ENCODE measurements at places on chromosomes 2 and 18.

DNA sequence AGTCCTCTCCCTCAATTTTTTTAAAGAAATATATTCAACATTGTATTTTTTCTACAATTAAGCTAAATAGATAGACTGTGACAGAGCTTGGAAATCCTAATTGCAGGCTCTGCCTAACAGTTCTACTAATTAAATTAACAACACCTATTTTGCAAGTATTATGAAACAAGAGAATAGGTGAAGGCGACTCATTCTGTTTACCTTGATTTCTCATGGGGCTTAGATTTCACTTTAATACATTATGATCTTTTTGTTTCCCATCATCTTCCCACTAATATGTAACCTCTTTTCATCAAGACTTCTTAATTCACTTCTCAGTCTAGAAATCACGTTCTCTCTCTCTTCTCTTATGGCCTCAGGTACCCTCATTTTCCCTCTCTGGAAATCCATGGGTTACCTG lies 42.7 kb upstream of the TANK start:
- no peak for DNase-seq

- DNase-seq = no peak
These were observed 24.0 kb downstream of the MYO7B start for GRCh38 chr2:127559454-127559853.

GRCh38 chr2:78676921-78677696 lies 348.4 kb upstream of the REG3G start:
- DNase-seq = no peak

GRCh38 chr18:37962316-37962966 lies 396.8 kb upstream of the CELF4 start:
- no peak for DNase-seq

DNA sequence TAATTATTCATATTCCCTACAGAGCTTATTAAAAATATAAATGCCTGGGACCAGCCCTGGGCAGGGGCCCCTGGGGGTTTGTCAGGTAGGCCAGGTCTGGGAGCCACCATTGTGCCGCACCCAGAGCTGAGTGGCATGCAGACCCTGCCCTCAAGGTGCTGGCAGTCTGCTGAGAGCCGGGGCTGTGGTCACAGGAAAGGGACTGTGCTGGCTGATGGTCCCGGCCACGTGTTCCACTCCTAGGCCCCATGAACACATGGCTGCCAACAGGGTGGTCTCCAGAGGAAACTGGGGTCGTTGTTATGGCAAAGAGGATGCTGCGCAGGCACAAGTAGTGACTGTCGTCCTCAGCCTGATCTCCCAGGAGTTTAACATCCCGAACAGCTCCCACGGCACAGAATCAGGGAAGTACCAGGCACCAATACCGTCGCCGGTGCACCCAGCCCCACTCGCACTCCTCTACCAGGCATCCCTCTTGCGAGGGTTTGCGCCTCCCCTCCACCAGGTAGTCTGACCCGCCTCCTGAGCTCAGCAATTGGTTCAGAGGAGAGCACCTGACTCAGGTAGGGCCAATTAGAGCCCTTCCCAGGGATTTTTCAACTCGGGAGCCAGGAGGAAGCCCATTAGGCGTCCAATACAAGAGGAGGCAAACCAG lies 39.2 kb upstream of the BIN1 start:
- DNase-seq = peak; percentile 18

- no peak for DNase-seq
These were observed 89.3 kb upstream of the OTOS start for GRCh38 chr2:240229603-240230235.

DNA sequence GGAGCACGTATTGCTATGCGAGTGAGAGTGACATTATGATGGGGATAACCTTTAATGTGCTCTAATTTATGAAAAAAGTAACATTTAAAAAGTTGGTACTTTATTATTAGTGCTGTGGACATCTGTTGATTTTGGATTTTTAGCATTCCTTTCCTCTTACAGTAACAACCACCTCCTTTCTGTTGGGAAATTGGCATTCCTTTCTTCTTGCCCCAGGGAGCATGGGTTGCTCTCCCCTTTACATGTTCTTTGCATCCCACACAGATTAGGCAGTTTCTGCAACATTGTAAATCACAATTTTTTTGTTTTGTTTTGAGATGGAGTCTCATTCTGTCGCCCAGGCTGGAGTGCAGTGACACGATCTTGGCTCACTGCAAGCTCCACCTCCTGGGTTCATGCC lies 300.2 kb downstream of the LPIN1 start:
- DNase-seq = no peak

GRCh38 chr2:129091620-129092019 lies 773.0 kb upstream of the HS6ST1 start:
- no peak for DNase-seq

DNA sequence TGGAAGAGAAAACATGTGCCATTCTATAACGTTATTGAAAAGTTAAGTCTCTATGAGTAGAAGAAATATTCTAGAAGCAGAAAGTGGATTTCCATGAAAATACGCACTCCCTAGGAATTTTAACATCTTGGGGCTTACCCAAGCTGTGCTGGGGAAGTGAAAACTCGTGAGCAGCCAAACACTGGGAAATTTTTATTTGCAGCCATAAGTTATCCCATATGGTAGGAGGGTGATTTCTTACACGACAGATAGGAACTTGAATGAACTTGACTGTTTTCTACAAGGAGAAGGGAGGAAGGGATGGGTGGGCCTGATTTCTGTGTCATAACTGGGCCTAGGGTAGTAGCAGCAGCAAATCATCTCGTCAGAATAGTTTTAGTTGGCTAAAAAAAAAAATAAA lies 272.6 kb downstream of the ETAA1 start:
- DNase-seq = no peak

DNA sequence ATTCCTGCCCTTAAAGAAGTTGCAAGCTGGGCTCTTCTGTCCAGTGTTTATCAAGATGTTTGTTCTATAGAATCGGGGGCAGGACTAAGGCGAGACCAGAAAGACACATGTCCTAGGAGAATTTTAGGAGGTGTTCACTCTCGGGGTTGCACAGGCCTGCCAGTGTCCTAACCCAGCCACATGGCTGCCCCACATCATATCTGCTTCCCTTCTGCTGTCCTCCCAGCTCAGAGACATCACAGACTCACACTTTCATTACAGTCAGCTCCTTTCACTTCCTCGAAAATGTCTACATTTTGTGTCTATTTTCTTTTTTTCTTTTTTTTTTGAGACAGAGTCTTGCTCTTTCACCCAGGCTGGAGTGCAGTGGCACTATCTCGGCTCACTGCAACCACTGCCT lies 10.7 kb upstream of the MRO start:
- no peak for DNase-seq

DNA sequence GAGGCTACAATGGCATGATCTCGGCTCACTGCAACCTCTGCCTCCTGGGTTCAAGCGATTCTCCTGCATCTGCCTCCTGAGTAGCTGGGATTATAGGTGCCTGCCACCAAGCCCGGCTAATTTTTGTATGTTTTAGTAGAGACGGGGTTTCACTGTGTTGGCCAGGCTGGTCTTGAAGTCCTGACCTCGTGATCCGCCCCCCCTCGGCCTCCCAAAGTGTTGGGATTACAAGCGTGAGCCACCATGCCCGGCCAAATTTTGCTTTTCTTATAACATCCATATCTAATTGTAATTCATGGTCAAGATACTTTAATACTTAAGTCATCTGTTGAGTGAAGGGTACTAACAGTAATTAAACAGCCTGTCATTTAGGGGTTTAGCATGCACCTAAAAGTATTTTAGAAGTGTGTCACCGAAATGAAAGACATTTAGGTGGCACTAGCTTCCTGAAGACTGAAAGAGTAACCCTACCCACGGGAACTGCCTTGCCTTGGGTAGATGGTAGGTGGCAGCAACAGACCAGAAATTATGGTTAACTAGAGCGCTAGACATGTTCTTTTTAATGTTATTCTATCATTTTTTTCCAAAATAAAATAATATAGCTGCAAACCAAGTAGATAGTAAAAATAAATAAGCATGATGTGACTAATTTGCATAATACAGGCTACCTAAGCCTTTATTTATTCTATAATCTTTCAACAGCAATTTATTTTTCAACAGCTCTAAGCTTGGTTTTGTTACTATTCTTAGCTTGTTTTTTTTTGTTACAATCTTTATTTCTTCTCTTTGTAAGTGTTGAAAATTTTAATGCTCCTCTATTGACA lies 8.6 kb upstream of the ACYP2 start:
- DNase-seq = peak; percentile 67

GRCh38 chr2:27016801-27017325 lies 15.9 kb upstream of the TMEM214 start:
- peak; percentile 67 for DNase-seq

DNA sequence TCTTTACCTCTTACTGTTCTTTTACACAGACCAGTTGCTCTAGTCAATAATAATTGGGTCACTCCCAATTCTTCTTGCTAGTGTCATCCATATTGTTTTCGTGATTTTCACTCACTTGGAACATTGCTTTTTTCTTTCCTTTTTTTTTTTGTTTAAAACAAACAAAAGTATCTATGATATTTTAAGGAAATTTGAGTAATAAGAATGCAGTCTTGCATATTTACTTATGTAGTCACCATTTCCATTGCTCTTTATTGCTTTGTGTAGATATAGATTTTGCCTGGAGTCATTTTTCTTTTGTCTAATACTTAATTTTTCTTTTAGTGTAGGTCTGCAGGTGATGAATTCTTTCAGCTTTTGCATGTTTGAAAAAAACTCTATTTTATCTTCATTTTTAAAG lies 71.9 kb downstream of the WDR7 start:
- DNase-seq = no peak

GRCh38 chr2:71609958-71610357 lies 156.6 kb downstream of the DYSF start:
- no peak for DNase-seq

Measured in activated CD8-positive, alpha-beta T cell treated with anti-CD3 and anti-CD28 coated beads, Interleukin-2, amount 10 ng/mL, durations not matched to agents 7 days and 5 days (primary cell).